DMS 273 treated with DMSO at 0.1 percent for 48 hours (cell line): ENCODE measurements at places on chromosomes 5 and 9.
A peak's percentile ranks its signal among the peaks of the same experiment; 100 is the strongest.

DNA sequence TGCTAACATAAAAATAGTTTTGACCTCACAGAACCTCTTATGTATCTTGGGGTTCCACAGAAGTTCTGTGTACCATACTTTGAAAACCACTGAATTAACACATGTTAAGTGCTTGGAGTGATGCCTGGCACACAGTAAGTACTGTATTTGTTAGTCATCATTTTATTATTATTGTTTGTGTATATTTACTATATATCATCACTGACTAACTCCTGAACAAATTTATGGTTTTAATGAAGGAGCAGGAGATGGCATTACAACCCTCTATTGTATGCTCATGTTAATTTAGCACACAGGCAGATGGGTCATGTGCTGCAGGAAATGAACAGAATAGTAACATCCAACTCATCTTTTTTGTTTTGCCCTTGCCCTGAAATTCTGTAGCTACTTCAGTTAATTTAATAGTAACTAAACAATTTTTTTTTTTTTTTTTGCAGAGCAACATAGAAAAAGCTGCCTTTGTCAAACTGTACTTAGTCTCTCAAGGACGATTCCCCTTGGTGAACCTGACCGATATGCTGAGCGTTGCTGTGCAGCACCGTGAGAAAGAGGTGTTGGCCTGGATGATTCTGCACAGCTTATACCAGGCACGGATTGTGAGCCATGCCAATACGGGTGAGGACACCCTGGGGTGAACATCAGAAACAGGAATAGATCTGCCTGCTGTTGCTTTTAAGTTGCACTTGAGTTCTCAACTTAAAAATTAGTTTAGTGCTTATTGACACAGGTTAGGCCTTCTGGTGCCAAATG is 45.4 kb downstream of the HACD4 start:
- DNase-seq: no peak

DNA sequence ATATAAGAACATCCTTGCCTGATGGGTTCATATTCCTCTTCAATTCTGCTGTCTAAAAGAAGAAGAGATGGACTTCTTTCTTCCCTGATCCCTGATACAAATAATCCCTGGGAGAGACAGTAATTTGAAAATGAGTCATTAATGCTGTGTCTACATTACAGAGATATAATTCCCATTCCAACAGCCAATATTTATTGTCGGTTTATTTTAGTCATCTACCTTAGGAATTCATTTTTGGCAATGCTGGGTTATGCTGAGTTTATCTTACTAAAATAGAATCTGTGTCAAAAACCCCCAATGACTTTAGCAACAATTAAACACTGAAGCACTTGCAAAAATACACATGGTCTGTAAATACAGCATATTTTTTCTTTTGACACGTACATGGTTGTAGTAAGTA is 23.9 kb downstream of the ZNF474 start:
- DNase-seq: no peak

GRCh38 chr5:116249648-116250047 is 164.8 kb downstream of the COMMD10 start:
- no peak for DNase-seq

- no peak for DNase-seq
Observed at GRCh38 chr9:128150594-128151308, 1.5 kb downstream of the LCN2 start.

DNA sequence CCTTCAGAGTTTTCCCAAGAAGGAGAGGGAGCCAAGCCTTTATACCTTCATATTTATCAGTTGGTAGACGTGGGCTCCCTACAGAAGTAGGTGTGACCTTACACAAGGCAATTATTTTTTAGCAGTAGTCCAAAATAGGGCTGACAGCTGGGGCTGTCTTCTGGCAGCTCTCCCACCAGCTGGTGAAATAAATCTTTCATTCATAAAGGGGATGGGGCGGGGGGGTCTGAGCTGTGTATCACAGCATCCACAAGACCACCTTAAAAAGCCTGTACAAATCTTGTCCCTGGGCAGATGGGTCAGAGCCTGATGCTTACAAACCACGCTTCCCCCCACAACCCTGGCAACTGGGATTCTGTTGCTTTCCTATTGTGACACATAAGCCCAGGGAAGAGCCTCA is 19.7 kb downstream of the CSF2 start:
- DNase-seq: peak; percentile 43
